Myometrial cell (primary cell): ENCODE measurements at places on chromosomes 2 and 18. TPM values are rescaled to one million over a fixed set of nuclear protein-coding genes. Genes with fewer than 3 reads are reported as not detected.

Gene ORC2
- 10.1 and 14.9 TPM in 2 replicates for total RNA-seq

Gene TANC1
- 13.0 and 13.6 TPM in 2 replicates for total RNA-seq

Gene OSGEPL1
- total RNA-seq, result 8.9 and 10.3 TPM in 2 replicates

Gene DSC3
- 0.58 and 0.89 TPM in 2 replicates for total RNA-seq

Gene PIEZO2
- not detected in 2 replicates for total RNA-seq

Gene AOX1
- total RNA-seq, result 116 and 131 TPM in 2 replicates
